Dermis lymphatic vessel endothelial cell (primary cell): ENCODE measurements at places on chromosomes 3 and 15. TPM values are rescaled to one million over a fixed set of nuclear protein-coding genes. Genes with fewer than 3 reads are reported as not detected.

EPM2AIP1 gene
- 12.7 and 13.4 TPM in 2 replicates for total RNA-seq

ALPK3 gene
- total RNA-seq = 24.5 and 29.4 TPM in 2 replicates

DMXL2 gene
- 10.1 and 12.6 TPM in 2 replicates for total RNA-seq

EHHADH gene
- total RNA-seq = 4.1 and 6.6 TPM in 2 replicates

SLC49A4 gene
- total RNA-seq = 10.0 and 15.1 TPM in 2 replicates

CCDC33 gene
- total RNA-seq = not detected in 2 replicates

CCNDBP1 gene
- 105 and 121 TPM in 2 replicates for total RNA-seq

C3orf85 gene
- not detected in 2 replicates for total RNA-seq

SLC28A2 gene
- total RNA-seq = not detected in 2 replicates

SST gene
- not detected in 2 replicates for total RNA-seq

ACVR2B gene
- 4.2 and 5.6 TPM in 2 replicates for total RNA-seq

PLSCR2 gene
- total RNA-seq = not detected in 2 replicates

IL16 gene
- 3.3 and 6.2 TPM in 2 replicates for total RNA-seq

APBA2 gene
- total RNA-seq = 40.9 and 41.3 TPM in 2 replicates

CPN2 gene
- total RNA-seq = not detected in 2 replicates

SV2B gene
- total RNA-seq = 0.11 and 0.17 TPM in 2 replicates

SH3GL3 gene
- not detected in 2 replicates for total RNA-seq
